ENCODE measurements at places on chromosomes 7 and 10.

GRCh38 chr10:104802941-104803340 lies 161.9 kb downstream of the SORCS3 start:
- DNase-seq = no peak

DNA sequence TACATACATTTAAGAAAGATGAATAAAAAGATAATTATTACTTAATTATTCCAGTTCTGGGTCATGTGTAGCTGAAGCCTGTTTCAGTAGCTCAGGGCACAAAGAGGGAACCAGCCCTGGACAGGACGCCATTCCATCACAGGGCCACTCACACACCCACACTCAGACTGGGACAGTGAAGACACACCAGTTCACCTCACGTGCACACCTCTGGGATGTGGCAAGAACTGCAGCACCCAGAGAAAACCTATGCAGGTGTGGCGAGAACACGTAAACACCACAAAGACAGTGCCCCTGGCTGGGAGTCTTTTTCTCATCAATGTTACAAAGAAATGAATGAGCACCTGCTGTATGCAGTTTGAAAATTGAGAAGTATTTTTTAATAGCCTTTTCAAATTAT lies 1.6 kb upstream of the IDI1 start:
- no peak for DNase-seq

- DNase-seq = no peak
Measured at GRCh38 chr7:50379082-50379481, 71.1 kb downstream of the FIGNL1 start.

- DNase-seq = no peak
Measured at GRCh38 chr7:2307690-2308107, 6.5 kb downstream of the SNX8 start.

- no peak for DNase-seq
Measured at GRCh38 chr10:110286841-110287240, 17.9 kb downstream of the SMNDC1 start.

DNA sequence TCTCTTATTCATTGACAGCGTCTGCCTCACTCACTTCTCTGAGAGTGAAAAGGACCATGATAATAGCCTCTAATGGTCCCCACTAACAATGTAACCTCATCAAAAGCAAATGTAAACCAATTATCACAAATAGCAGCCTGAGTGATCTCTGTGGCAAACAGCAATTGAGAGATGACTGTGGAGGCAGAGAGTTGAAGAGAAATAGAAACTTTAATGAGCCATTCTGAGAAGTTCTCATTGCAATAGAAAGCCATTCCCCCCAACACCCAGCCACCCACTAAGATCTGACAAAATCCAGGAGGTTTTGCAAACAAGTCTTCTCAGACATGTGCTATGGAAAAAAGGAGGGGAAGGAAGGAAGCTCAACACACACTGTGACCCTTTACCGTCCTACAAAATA lies 44.2 kb upstream of the RNF148 start:
- no peak for DNase-seq

GRCh38 chr10:556971-557637 lies 132.4 kb downstream of the DIP2C start:
- no peak for DNase-seq

DNA sequence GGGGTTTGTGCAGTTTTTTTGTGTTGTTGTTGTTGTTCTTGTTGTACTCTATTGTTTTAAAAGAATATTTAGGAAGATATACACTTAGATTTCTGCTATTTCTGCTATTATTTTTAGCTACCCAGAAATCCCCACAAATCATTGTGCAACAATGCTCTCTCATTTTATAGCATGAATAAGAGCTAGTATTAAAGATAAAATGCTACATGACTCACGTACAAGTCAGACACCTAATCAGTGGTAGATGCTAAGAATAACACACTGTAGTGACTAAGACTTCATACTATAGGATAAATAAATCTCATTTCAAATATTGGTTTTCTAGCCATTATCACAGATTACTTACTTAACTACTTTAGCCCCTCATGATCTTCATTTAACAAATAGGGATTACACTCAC lies 920.5 kb downstream of the KCNMA1 start:
- no peak for DNase-seq

GRCh38 chr10:92829786-92830377 lies 18.4 kb upstream of the EXOC6 start:
- no peak for DNase-seq

- no peak for DNase-seq
Measured at GRCh38 chr10:69334302-69335062, 56.2 kb downstream of the HK1 start.

- DNase-seq = no peak
Measured at GRCh38 chr7:12674053-12674452, 13.4 kb upstream of the ARL4A start.

DNA sequence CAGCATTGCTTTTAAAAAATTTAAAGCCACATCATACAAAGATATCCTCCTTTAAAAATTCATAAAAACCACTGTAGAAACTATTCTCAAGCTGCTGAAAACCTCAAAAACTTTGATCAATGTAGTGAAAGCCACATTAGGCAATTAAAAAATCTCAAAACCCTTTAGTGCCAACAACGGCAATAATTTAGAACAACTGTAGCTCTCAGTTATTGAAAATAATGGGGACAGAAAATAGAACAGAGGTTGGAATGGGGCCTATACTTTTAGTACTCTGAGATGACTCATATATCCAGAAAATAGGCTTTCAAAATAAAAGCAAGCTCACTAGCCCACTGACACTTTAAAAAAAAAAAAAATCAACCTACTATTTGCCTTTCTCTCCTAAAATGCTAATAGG lies 87.5 kb downstream of the GSAP start:
- no peak for DNase-seq

DNA sequence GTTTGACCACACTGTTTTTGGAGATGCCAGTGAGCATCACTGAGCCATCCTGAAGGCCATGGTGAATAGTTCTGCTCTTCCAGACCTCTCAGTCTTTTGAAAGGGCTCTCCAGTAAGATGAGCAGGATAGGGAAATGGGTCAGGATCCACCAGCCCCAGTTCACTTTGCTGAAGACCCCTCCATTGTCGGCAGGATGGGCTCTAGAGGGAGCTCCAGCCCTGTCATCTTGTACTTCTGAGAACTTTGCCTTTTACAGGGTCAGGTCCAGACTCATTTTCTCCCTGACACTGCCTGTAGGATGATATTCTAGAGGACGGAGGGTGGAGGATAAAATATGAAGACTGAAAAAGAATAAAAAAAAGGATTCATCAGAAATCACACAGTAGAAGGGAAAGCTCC lies 13.1 kb downstream of the LHFPL3 start:
- no peak for DNase-seq

- DNase-seq = no peak
Measured at GRCh38 chr7:33477719-33478480, 348.5 kb downstream of the BBS9 start.

DNA sequence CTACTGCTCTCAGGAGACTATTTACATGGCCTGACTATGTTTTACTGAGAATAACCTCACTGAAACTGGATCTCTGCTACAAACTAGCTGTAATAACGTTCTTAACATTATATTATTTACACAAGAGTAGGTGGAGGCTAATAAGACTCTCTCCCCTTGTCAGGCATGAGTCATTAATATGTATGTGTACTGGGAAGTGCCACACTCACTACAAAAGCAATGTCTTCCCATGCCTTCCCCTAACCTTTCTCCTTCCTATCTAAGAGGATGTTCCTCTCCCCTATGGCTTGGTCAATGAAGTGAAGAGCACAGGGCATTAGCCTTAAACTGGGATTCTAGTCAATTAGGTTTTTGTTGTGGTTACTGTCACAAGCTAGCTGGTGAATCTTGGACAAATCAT lies 147.9 kb downstream of the DGKB start:
- DNase-seq = no peak

DNA sequence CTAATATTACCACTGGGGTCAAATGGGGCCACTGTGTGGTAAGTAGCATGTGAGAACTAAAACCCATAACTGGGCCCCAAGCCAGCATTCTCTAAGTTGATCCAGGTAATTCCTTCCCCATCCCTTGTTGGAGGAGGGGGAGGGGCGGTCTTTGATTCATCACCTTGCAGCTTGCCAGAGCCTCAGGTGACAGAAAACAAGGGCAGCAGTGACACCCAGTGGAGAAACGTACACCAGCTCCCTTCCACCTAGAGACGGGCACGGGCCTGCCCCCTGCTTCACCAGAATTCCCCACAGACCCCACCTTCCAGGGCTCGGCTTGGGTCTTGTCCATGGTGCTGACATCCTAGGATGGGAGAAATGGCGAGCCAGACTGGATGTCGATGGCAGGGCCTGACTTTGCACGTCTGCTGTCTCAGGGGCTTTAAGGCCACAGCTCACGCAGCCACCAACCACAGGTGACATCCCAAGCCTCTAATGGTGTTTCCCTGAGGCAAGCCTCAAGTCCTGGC lies 102.0 kb downstream of the STRA8 start:
- peak; percentile 31 for DNase-seq

- DNase-seq = no peak
Measured at GRCh38 chr10:16643502-16643901, 121.8 kb upstream of the C1QL3 start.

GRCh38 chr7:138214926-138215325 lies 138.7 kb downstream of the AKR1D1 start:
- DNase-seq = no peak

DNA sequence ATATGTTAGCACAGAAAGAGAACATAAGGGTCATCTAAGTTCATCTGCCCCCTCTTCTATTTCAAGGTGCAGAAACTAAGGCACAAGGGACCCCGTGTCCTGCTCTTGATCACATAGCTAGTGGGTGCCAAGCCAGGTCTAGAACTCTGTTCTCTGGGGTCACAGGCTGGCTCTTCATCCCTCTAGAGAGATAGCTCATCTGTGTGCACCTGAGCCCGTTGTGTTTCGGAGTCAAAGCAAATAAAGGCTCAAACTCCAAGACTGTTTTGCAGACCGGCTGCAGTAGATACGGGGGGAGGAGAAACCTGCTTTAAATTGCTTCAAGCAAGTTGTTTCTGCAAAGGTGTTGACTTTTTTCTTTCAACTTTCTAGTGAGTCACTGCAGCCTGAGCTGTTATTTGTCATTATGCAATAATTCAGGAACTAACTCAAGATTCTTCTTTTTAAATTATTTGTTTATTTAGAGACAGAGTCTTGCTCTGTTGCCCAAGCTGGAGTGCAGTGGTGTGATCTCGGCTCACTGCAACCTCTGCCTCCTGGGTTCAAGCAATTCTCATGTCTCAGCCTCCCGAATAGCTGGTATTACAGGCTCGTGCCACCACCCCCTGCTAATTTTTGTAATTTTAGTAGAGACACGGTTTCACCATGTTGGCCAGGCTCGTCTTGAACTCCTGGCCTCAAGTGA lies 6.5 kb downstream of the BLVRA start:
- DNase-seq = no peak

DNA sequence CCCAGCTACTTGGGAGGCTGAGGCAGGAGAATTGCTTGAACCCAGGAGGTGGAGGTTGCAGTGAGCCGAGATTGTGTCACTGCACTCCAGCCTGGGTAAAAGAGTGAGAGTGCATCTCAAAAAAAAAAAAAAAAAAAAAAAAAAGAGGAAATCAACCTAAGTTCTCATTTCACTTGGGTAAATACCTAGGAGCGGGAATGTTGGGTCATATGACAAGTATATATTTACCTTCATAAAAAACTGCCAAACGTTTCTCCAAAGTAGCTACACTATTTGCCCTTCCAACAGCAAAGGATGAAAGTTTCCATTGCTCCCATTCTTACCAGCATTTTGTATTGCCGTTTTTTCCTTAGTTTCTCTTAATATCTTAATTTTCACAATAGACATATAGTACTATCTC lies 9.8 kb downstream of the P4HA1 start:
- DNase-seq = no peak

DNA sequence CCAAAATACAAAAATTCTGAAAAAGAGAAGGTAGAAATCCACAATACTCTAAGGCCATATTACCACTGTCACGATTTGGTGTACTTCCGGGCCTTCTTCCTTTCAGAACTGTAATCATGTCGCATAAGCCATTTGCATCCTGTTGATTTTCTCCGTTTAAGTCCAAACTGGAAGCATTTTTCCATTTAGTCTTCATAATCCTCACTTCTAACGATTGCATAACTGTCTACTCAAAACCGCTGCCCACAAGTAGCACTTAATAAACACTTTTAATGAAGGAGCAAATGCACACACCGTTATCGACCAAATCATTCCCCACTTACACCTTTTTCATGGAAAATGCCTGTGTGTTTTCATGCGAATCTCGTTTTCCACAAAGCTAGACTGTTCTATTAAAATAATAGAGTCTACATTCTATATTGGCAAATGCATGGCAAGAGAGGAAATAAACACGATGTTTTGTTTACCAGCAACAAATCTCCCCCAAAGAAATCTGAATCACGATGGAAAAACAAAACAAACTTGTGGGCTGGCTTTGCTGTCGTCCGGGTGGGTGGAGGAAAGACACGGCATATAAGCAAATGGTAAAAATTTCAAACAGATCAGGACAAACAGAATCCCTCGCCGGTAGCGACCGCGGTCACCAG lies 1.0 kb downstream of the ATE1 start:
- DNase-seq = peak; percentile 18

DNA sequence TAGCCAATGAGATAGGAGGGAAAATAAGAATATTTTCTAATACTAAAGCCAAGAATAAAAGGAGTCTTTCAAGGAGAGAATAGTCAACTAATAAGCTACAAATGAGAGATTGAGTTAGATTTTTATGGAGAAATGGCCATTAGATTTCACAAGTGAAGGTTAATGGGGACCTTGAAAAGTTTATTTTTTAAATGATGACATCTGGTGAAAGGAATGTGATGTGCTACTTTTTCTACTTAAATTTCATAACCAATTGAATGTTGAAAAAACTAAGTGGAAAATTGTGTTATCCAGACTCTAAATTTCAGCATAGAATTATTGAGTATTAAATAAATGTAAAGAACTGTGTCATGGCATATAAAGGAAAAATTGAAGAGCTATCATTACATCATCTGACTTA lies 125.7 kb downstream of the TSPAN12 start:
- no peak for DNase-seq

DNA sequence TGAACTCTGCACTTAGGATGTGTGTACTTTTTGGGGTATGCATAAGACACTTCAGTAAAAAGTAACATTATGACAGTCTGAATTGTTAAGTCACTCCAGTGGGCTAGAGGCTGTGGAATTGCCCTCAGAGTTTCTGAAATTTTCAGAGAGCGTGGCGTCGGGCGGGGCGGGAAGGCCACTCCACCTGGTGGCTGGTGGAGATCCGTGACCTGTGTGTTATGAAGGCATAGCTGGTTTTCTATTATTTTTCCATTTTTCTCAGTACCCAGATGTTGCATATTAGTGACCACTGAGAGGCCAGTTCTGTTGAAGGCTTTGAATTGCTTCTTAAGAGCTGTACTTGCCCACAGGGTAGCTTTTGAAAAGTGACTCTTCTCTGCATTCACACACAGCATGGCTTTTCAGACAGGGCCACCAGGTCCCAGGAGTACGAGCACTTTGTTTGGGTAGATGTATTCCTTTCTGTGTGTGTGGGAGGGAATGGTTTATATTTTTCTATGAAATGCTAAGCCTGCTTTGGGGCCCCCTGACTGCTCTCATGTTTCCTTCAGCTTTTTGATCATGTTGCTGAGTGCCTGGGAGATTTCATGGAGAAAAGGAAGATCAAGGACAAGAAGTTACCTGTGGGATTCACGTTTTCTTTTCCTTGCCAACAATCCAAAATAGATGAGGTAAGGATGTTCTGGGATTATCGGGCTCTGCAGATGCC lies 52.3 kb downstream of the TACR2 start:
- no peak for DNase-seq

GRCh38 chr7:85498031-85498430 lies 311.2 kb upstream of the SEMA3D start:
- no peak for DNase-seq

- DNase-seq = no peak
Measured at GRCh38 chr7:143050931-143051330, 1.2 kb upstream of the OR6V1 start.
